ENCODE measurements at places on chromosomes 11 and 22. TPM values are rescaled to one million over a fixed set of nuclear protein-coding genes. Genes with fewer than 3 reads are reported as not detected.
A peak's percentile ranks its signal among the peaks of the same experiment; 100 is the strongest.

- DNase-seq, result no peak
Observed at GRCh38 chr11:47449541-47449940, 605 bp upstream of the RAPSN start.

DNA sequence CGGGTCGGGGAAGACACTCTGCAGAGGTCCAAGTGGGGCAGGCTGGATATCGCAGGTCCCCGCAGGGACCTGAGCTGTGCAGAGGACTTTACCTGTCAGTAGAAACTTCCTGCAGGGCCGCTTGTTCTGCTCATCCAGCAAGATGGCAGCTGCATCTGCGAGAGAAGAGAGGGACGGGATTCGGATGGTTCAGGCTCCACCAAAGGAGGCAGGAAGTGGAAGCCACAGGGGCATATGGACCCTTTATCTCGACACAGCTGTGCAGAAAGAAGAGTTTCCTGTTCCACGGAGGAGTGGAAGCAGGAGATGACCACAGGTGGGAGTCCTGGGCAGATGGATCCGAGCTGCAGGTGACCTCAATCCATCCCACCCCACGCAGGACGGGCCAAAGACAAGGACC, 22.5 kb downstream of the CABP7 start:
- DNase-seq, result no peak

GRCh38 chr11:13054278-13054677, 45.2 kb downstream of the RASSF10 start:
- DNase-seq, result no peak

GRCh38 chr11:15280393-15280792, 165.7 kb downstream of the INSC start:
- DNase-seq, result no peak

GRCh38 chr11:13745165-13745564, 76.7 kb downstream of the FAR1 start:
- no peak for DNase-seq

DNA sequence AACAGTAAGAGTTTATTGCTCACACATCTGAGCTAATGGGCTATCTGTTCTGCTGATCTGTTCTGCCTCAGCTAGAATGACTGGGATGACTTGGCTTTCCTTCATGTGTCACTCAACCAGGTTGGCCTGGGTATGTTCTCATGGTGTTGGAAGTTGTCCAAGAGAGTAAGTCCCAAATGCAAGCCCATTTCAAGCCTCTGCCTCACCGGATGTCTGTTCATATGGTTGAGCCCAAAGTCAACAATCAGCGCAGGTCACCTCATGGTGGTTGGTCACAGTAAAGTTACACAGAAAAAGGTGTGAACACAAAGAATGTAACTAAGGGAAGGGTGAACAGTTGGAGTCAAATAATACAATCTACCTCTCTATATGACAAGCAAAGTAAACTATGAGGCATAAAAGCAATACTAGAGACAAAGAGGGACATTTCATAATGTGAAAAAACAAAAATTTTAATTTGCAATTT, 1.9 kb downstream of the GDPD4 start:
- DNase-seq, result peak; percentile 10

GRCh38 chr11:71120471-71120896, 131.9 kb downstream of the SHANK2 start:
- DNase-seq, result peak; percentile 20

DNA sequence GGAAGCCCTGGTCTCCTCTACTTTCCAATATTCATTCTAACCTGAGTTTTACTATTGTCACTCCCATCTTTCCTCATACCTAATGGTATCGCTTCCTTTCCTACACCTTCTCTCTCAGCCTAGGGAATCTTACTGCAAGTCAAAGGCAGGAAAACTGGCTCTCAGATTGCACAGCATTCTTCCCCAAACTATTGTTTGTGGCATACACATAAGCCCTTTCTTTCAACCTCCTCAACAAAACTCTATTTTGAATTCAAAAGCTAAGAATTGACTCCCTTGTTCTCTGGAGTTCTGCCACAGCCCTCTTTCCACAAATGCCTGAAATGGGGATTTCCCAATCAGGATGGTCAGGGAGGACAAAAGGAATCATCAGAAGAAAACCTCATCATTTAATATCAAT, 181.5 kb downstream of the FAM76B start:
- DNase-seq, result no peak

DNA sequence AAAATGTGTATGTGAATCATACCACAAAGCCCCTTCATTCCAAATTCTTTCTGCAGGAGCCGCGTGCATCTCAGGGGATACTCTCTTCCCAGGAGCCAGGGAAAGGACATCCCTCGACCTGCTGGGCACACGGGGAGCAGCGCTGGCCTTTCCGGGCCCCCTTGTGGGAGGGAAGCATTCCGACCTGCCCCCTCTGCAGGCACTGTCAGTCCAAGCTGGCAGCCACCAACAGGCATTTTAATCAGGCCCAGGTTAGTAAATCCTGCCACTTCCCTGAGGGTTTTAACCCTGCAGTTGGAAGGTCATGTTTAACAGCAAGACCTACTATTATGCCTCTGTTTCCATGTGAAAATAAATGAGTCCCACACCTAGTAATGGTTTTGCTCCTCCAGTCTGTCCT, 391.5 kb downstream of the SHANK2 start:
- DNase-seq, result no peak

- DNase-seq, result no peak
Observed at GRCh38 chr11:36360318-36360717, 64.2 kb downstream of the PRR5L start.

DNA sequence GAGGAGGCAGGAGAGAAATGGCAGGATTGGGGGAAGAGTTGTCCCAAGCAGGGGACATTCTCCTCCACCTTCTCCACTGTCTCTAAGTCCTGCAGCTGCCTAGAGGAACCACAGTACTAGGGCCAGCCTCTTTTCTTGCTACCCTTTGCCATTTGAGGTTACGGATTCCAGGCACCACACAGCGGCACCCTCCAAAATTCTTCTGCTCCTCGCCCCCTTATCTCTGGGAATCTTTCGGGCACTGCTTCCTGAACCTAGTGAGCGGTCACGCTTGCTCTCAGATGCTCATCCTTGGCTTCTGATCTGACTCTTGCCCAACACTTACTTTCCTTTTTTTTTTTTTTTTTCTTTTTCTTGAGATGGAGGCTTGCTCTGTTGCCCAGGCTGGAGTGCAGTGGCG, 26.6 kb upstream of the XBP1 start:
- DNase-seq, result no peak

GRCh38 chr11:106708348-106708747, 309.9 kb downstream of the GUCY1A2 start:
- DNase-seq, result no peak

DNA sequence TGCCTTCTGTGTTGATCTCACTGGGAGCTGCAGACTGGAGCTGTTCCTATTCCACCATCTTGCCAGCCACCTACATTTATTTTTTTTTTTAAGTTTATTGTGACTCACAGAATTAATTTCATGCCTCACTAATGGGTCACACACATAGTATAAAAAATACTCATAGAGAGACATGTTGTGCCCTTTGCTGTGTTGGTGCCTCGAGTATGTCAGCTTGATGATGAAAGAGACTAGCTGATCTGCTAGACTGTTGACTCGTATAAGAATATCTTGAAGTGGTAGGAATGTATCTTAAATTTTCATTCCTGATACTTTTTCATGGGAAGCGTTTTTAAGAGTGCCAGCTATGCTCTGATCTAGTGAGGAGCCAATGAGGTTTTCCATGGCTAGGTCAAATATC, 28.6 kb upstream of the AMPD3 start:
- DNase-seq, result no peak

Gene TUG1
- total RNA-seq, result 38.2 TPM

Gene SAAL1
- 56.5 TPM for total RNA-seq

Gene ISX
- not detected for total RNA-seq

Gene CARD18
- total RNA-seq, result not detected

Gene C22orf31
- not detected for total RNA-seq

Gene SCUBE1
- total RNA-seq, result 0.04 TPM

All from H4 (cell line).